ENCODE measurements at places on chromosomes 2 and 18.

GRCh38 chr2:122927197-122927596, 1097.9 kb upstream of the CNTNAP5 start:
- no peak for DNase-seq

DNA sequence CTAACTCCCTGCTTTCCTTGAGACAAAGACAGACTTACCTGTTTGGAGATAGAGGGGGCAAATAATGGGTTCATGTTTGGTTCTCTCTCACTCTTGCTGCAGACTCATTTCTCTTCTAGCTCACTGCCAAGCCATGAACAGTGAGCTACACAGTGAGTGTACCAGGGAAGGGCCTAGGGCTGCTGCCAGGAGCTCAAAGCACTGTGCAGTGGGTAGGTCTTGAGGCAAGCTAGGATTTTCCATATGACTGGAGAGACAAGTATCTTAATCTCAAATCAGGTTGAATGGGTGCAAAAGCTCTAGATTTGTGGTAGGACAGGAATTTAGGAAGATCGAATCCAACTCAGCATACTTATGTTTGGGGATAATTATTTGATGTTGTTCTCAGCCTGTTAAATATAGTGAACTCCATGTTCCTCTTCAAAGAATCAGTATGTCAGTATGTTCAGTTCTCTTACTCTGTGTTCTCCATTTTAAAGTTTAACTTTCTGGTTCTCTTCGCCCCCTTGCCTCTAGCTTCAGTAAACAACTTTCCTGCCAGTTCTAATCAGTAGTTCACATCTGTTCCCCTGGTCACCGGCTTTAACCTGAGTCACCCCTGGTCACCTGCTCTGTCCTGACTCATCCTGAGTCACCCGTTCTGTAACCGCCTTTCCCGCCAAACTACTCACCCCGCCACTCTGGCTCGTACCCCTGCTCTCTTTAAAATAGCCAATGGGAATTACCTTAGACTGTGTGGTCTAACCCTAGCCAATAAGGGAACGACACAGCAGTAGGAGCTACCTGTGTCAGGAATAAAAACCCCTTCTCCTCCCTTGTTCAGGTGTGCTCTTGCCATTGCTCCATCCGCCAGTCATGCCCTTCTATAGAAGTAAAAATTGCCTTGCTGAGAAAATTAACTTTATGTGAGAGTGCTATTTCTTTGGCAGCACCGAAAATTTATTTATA, 21.9 kb downstream of the SLC25A52 start:
- no peak for DNase-seq

DNA sequence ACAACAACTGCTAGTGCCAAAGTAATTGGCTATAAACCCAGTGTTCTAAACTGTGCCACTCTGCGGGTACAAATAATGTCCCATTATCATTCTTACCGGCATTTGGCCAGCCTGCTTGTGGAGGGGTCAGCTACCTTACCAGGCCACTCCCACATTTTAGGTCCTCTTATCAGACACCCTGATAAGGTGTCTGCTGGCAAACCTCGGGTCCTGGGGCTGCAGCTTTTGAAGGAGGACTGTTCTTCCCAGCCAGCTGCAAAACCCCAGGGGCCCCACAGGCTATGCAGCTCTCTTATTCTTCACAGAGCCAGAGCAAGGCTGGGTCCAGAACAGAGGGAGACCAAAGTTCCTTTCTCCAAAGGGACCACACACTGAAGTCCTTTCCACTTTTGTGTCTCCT, 258.0 kb upstream of the REV1 start:
- DNase-seq = no peak

- no peak for DNase-seq
Observed at GRCh38 chr18:78738076-78738690, 241.4 kb upstream of the SALL3 start.

- DNase-seq = no peak
Observed at GRCh38 chr2:207264310-207264709, 98.6 kb upstream of the KLF7 start.
